ENCODE measurements at places on chromosomes 12 and 14. TPM values are rescaled to one million over a fixed set of nuclear protein-coding genes. Genes with fewer than 3 reads are reported as not detected.

- H3K4me1 ChIP-seq = peaks cover 16% of the 10 kb centered on the region
- H3K4me3 ChIP-seq = no peak overlapping the region
- H3K27ac ChIP-seq = no peak overlapping the region
- DNase-seq = peak; percentile 89
- peaks cover 62% of the 10 kb centered on the region for H3K27me3 ChIP-seq
Observed at GRCh38 chr14:36524874-36525745, 5.1 kb upstream of the NKX2-1 start.

GRCh38 chr14:28344381-28344780 is 422.2 kb upstream of the FOXG1 start:
- H3K36me3 ChIP-seq = no peaks in the 10 kb centered on the region
- DNase-seq = no peak
- no peaks in the 10 kb centered on the region for H3K4me1 ChIP-seq
- no peak overlapping the region for H3K4me3 ChIP-seq
- no peak overlapping the region for H3K27ac ChIP-seq
- H3K27me3 ChIP-seq = no peaks in the 10 kb centered on the region

GRCh38 chr12:120830052-120830940 is 73.9 kb downstream of the SPPL3 start:
- H3K4me3 ChIP-seq = no peak overlapping the region
- H3K27ac ChIP-seq = no peak overlapping the region
- no peaks in the 10 kb centered on the region for H3K27me3 ChIP-seq
- H3K36me3 ChIP-seq = no peaks in the 10 kb centered on the region
- no peak for DNase-seq

DNA sequence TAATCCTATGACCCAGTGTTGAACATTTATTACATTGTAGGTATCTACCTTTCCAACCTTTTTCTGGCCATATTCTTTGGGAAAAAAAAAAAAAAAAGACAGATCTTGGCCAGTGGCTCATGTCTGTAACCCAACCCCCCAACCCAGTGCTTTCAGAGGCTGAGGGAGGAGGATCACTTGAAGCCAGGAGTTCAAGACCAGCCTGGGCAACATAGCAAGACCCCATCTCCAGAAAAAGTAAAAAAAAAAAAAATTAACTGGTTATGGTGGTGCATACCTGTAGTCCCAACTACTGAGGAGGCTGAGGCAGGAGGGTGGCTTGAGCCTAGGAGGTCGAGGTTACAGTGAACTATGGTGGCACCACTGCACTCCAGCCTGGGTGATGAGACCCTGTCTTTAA is 58.1 kb downstream of the ACACB start:
- no peak overlapping the region for H3K27ac ChIP-seq
- H3K27me3 ChIP-seq = no peaks in the 10 kb centered on the region
- H3K36me3 ChIP-seq = peaks cover 100% of the 10 kb centered on the region
- no peak for DNase-seq
- no peak overlapping the region for H3K4me3 ChIP-seq

DNA sequence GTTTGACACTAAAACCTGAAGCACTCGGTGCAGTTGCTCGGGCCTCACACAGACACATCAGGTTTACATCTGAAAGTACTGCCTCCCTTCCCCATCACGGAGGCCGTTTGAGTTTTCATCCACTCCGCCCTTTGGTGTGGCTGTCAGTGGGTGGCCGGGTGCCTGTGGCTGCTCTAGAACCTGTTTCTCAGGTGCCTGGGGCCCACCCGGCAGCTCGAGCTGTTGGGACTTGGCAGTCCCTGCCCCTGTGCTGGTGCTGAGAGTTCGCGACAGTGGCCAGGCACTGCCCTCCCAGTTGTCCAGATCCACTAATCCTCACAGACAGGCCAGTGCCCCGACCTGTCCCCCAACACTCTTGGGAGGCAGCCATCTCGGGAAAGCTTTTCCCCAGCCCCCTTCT is 22.4 kb downstream of the XRCC3 start:
- H3K27ac ChIP-seq = no peak overlapping the region
- H3K4me1 ChIP-seq = peaks cover 53% of the 10 kb centered on the region
- H3K4me3 ChIP-seq = no peak overlapping the region
- DNase-seq = no peak
- H3K36me3 ChIP-seq = peaks cover 18% of the 10 kb centered on the region

DNA sequence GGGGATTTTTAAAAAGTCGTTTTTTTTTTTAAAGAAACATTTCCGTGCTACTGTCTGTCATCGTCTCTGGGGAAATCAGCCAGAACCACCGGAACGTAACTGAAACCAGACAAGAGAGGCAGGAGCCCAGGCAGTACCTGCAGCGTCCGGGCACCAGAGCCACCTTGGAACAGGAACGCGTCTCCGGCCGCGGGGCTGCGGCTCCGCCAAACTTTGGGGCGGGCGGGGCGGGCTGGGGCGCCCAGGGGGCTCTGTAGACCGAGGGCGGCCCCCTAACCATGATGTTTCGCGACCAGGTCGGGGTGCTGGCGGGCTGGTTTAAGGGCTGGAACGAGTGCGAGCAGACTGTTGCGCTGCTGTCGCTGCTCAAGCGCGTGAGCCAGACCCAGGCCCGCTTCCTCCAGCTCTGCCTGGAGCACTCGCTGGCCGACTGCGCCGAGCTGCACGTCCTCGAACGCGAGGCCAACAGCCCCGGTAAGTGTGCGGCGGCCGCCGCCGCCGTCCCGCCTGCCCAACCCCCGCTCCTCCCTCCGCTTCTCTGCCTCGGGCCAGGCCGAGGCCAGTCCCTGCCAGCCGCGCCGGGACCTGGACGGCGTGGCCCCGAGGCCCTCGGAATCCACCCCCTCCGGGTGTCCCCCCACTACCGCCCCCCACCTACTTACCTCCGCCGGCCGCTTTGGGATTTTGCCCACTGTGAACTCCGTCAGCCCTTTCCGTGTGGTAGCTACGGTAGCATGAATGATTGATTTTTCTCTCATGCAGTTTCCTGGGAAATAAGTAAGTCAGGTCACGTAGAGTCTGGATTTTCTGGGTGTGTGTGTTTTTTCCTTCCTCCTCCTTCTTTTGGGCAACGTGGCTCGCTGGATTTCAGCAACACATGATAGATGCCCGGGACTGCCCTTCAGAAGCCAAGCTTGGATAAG is 972 bp downstream of the SAMD4A start:
- H3K27ac ChIP-seq = peak overlapping the region; percentile 99
- H3K4me3 ChIP-seq = peak overlapping the region; percentile 82
- DNase-seq = no peak
- no peaks in the 10 kb centered on the region for H3K27me3 ChIP-seq

DNA sequence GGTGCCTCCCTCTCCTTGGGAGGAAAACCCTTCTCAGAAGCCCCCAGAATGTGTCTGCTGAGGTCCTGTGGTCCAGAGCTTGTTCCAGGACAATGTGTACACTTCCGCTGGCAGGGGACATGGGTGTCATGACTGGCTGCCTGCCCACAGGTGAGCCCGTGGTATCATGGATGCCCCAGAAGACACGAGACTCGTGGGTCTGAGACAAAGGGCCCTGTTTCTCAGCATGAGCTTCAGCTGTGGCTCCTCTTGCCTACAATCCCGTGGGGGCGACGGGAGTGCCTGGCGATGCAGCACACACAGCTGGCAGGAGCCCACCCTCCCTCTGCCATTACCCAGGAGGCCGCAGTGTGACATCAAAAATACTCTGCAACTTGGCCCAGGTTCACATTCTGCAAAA is 7.0 kb downstream of the TMEM121 start:
- peaks cover 23% of the 10 kb centered on the region for H3K4me1 ChIP-seq
- no peaks in the 10 kb centered on the region for H3K36me3 ChIP-seq
- no peak for DNase-seq
- no peak overlapping the region for H3K27ac ChIP-seq
- no peak overlapping the region for H3K4me3 ChIP-seq

The INF2 gene
- 51.5 TPM for total RNA-seq

The AGAP2 gene
- 2.5 TPM for total RNA-seq

The PDZRN4 gene
- total RNA-seq = 47.1 TPM

The PZP gene
- 0.06 TPM for total RNA-seq

The PCBP2 gene
- 364 TPM for total RNA-seq

The RNASE12 gene
- total RNA-seq = not detected

The MSRB3 gene
- 278 TPM for total RNA-seq

The ACOT4 gene
- total RNA-seq = 0.50 TPM

The PTPRB gene
- 34.5 TPM for total RNA-seq
